Activated T-cell treated with anti-CD3 and anti-CD28 coated beads, Interleukin-2, amount 50 U/mL, for 72 hours (primary cell): ENCODE measurements at places on chromosomes 2 and 18. TPM values are rescaled to one million over a fixed set of nuclear protein-coding genes. Genes with fewer than 3 reads are reported as not detected.

- H3K4me3 ChIP-seq: no peak overlapping the region
- no peak overlapping the region for H3K27ac ChIP-seq
- H3K36me3 ChIP-seq: no peaks in the 10 kb centered on the region
- no peak for DNase-seq
- H3K27me3 ChIP-seq: no peaks in the 10 kb centered on the region
These were observed 164.6 kb upstream of the TRIB2 start for GRCh38 chr2:12552092-12552491.

DNA sequence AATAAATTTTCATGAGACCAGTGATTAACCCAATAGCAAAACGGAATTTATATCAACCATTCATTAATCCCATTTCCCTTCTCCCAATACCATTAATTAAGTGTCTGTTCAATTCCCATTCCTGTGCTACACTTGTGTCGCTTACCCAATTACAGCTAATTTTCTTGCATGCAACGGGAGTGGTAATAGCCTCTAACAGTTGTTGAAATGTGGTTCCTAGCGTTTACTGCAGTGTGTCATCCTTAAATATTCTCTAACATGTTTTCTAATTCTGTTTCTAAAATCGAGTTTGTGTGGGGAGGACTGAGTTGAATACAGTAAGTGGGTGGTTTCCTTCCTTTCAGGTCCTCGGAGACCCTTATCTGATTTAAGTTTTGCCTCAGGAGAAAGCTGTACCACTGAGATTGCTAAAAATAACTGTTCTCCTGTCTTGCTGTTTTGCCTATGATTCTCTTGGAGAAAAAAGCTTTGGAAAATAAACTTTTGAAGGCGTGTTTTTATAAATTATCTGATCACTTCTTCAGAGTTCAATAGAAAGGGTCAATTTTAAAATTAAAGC is 59.3 kb upstream of the LRRTM1 start:
- no peaks in the 10 kb centered on the region for H3K27me3 ChIP-seq
- H3K36me3 ChIP-seq: no peaks in the 10 kb centered on the region
- DNase-seq: no peak
- no peaks in the 10 kb centered on the region for H3K4me1 ChIP-seq

DNA sequence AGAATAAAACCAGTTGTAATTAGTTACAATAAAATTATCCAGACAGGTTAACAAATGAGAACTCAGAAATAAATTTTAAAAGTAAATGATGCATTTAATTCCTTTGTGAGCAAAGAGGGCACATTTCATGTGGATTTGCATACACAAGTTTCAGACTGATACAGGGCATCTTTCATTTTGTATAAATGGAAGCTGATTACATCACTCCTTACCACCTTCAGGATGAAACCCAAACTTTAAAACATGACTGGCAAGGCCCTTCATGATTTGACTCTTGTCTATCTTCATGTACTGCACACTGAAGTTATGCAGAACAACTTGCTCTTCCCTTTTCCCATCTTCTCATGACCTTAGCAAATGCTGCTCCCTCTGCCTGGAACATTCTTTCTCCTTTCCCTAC is 26.9 kb downstream of the EFEMP1 start:
- no peak for DNase-seq
- no peak overlapping the region for H3K27ac ChIP-seq
- no peak overlapping the region for H3K4me3 ChIP-seq

GRCh38 chr2:222976521-222977061 is 75.4 kb upstream of the KCNE4 start:
- no peak for DNase-seq
- H3K4me1 ChIP-seq: no peaks in the 10 kb centered on the region
- H3K27me3 ChIP-seq: peaks cover 6% of the 10 kb centered on the region
- no peak overlapping the region for H3K4me3 ChIP-seq
- no peaks in the 10 kb centered on the region for H3K36me3 ChIP-seq

DNA sequence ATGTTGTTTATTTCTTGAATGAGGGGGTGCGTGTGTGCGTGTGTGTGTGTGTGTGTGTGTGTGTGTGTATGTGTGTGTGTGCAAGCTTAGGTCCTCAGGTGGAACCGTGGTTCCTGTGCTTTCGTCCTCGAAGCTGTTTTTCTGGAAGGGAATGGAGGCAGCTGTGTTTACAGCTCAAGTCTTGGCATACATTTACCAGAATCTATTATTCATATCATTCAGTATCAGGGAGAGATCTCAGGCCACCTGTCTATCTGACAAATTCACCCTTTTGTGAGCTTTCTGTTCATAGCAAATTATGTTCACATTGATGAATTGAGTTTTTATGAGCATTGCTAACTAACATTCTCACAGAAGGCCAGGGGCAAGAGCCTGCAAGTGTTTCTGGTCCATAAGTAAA is 550.4 kb downstream of the ARHGAP15 start:
- H3K27ac ChIP-seq: no peak overlapping the region
- H3K36me3 ChIP-seq: peaks cover 3% of the 10 kb centered on the region
- H3K27me3 ChIP-seq: no peaks in the 10 kb centered on the region
- DNase-seq: no peak
- H3K4me1 ChIP-seq: peaks cover 13% of the 10 kb centered on the region

DNA sequence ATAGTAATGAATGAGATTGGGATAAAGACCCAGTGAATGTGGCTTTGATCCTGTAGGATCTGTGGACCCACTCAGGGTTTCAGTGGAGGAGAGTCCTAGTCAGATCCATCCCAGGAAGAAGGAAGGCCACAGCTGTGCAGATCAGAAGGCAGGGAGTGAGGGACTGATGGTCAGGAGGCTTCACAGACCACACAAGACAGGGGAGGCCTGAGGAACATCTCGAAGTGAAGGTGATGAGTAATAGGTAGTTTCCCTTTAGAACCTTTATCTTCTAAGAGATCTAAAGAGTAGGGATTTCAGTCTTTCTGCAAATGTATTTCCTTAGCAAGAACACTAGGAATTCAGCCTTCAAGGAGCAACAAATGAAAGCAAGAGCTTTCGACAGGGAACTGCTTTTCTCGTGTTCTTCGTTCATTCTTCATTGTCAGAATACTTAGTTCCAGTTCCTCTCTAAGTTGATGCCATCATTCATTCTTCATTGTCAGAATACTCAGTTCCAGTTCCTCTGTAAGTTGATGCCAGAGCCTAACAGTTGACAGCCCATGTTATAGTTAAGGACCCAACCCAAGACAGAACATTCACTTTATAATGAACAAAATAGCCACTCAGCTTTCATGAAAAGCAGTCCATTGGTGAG is 150.2 kb upstream of the EPAS1 start:
- H3K36me3 ChIP-seq: peaks cover 8% of the 10 kb centered on the region
- H3K27me3 ChIP-seq: no peaks in the 10 kb centered on the region
- no peak for DNase-seq

- H3K27ac ChIP-seq: no peak overlapping the region
- peaks cover 14% of the 10 kb centered on the region for H3K4me1 ChIP-seq
- no peaks in the 10 kb centered on the region for H3K27me3 ChIP-seq
- no peak for DNase-seq
- no peaks in the 10 kb centered on the region for H3K36me3 ChIP-seq
These were observed 24.0 kb upstream of the EDAR start for GRCh38 chr2:109013051-109013450.

Gene DNER
- not detected for total RNA-seq

Gene SLC5A7
- total RNA-seq: not detected

Gene EFR3B
- total RNA-seq: 0.60 TPM

Gene VSNL1
- total RNA-seq: not detected

Gene PLGLB1
- total RNA-seq: 4.4 TPM

Gene COLEC12
- total RNA-seq: 0.05 TPM

Gene ARHGAP15
- total RNA-seq: 111 TPM
